Effector memory CD8-positive, alpha-beta T cell (primary cell): ENCODE measurements at places on chromosomes 12 and 14.
A peak's percentile ranks its signal among the peaks of the same experiment; 100 is the strongest.

- no peak for DNase-seq
Measured at GRCh38 chr14:79749065-79749464, 462.2 kb downstream of the DIO2 start.

GRCh38 chr12:52975820-52976573 lies 27.1 kb downstream of the KRT18 start:
- DNase-seq, result no peak

DNA sequence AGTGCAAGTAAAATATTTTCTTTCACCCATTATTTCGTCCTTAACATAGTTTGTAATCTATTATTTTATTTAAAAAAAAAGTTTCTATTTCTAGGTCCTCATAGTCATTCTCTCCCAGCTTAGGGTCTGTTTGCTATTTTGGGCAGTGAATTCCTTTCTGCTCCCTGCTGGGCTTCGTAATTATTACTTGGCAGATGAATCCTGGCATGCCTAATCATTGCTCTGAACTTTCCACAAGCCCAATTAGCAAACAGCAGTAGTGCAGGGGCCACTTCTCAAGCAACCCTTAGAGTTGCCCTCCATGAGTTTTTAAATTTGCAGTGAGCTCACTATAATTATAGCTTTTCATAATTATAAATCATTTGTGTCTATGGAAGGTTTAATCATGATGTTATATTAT lies 1378.3 kb upstream of the SEL1L start:
- DNase-seq, result no peak

DNA sequence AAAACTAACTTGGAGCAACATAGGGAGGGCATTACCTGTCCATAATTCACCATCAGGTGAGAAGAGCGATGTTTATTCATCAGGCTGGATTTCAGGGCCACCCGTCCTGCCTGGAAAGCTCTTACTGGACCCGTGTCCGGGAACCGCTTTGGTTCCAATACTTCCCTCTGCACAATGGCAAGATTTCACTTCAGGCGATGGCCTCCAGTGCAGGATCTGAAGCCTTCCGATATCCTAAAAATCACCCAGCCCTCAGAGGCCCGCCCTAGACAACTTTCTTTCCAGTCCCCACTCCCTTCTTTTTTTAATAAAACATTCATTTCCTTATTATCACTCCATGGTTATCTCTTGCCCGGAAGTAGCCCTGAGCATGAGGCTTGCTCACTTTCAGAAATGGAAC lies 92.5 kb downstream of the BCL11B start:
- DNase-seq, result no peak

DNA sequence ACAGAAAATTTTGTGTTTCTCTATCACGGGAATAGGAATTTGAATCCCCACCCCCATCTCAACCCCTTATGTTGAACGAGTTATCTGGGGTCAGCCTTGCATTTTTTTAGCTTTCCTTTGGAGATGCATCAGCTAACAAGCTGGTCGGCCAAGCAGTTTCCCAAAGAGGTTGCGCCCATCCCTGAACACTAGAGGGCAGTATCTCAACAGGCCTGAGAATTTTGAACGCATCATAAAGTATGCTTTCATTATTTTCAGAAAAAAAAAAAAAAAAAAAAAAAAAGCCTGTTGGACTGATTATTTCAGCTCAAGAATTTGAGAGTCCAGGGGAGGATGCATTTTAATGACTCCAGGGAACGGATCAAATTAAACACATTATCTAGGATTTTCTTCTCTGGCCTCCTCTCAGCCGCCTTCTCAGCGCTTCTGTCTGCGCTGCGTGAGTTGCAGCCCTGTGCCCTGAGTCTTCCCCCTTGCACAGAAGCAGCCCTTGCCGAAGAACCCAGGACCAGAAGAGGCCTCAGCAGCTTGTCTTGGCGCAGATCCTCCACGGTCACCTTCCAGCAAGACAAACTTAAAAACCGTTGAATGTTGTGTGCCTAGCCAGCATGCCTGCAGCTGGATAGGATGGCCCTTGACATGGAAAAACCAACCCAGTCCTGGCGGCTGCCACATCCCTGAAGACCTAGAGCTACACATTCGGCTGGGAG lies 76.6 kb upstream of the GZMB start:
- DNase-seq, result peak; percentile 59

- DNase-seq, result no peak
Measured at GRCh38 chr12:9786726-9787717, 26.3 kb upstream of the CD69 start.

GRCh38 chr14:71004481-71004880 lies 97.2 kb downstream of the PCNX1 start:
- DNase-seq, result no peak

DNA sequence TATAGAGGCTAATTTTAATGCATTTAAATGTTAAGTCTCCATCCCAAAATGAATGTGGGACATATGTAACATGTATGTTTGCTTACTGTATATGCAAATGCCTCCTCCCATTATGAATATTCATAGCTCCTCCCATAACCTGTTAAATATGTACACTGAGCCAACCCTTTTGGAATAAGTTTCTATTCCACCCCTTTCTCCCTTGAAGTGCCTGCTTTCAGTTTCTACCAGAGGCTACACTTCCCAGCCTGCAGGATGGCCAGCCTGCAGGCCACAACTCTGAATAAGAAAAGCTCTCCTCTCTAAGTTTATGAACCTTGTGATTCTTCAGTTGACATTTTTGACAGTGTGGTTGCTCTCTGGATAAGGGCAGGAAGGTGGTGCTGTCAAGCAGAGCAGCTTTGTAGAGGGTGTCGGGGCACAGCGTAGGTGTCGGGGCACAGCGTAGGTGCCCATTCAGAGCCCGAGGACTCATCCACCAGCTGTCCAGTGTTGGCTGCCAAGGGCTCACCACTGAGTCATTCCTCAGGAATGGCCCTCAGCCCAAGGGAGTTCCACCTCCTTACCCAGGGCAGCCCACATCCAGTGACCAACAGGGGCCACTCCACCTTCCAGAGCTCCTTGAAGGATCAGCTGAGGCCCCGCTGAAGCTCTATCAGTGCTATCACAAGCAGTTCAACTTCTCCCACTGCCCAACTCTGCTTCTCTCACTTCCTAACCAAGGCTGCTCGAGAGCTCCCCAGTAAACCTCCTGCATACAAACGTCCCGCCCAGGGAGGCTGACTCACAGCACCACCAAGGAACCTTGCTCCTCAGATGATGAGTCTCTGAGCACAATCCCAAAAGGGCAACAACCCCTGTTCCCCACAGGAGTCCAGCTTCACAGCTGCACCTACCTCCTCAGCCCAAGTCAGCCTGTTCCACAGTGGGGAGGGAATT lies 31.4 kb downstream of the VWF start:
- no peak for DNase-seq

- DNase-seq, result no peak
Measured at GRCh38 chr12:124411953-124412645, 117.2 kb downstream of the RFLNA start.
